Stimulated activated CD8-positive, alpha-beta memory T cell treated with anti-CD3 and anti-CD28 coated beads, Interleukin-4, amount 100 ng/mL, for 4 hours (primary cell): ENCODE measurements at places on chromosomes 3 and 15.

GRCh38 chr3:15063238-15063637 is 1.9 kb downstream of the MRPS25 start:
- DNase-seq, result no peak

DNA sequence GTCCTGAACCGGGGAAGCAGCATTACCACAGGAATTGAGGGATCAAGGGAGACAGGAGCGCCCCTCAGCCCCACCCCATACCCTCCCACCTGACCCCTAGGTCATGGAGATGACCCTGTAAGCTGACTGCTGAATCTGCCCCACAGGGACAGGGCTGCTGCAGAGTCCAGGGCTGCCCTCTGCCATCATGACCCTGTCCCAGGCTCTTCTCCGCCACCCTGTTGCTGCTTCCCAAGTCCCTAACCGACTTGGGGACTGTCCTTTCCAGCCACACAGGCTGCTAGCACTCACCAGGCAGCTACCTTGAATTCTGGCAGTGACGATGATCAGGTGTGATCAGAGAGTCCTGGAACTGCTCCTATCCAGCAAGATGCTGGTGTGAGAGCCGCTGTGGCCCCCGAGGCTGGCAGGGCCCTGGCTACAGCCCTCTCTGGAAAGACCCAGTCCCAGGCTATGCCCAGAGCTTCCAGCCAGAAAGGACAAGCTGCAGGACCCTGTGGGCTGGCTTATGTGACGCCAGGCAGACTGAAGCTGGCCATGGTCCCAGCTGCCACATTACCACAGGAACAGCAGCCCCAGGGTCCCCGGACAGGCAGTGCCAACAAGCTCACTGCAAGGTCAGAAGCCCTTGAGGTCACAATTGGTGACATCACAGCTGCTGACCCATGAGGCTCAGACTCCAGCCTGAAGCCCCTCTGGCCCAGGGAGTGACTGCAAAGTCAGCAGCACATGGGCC is at the start of gene C3orf22:
Gene C3orf22 (minus strand): TSS at position 597 of the 736 bp plus-strand sequence. CDS start 5,542 bp downstream, outside the sequence.
- no peak for DNase-seq

GRCh38 chr15:97652700-97653167 is 307.8 kb upstream of the ARRDC4 start:
- DNase-seq, result no peak

GRCh38 chr15:34892963-34893591 is 76.5 kb downstream of the AQR start:
- DNase-seq, result no peak

- no peak for DNase-seq
These were observed 58.1 kb downstream of the COL8A1 start for GRCh38 chr3:99696497-99696896.
